ENCODE measurements at places on chromosomes 7 and 10. TPM values are rescaled to one million over a fixed set of nuclear protein-coding genes. Genes with fewer than 3 reads are reported as not detected.

CXCL12 gene
- 2.9 TPM for total RNA-seq

TNS3 gene
- 13.6 TPM for total RNA-seq

ELMO1 gene
- 109 TPM for total RNA-seq

C10orf120 gene
- total RNA-seq, result not detected

ACSM6 gene
- total RNA-seq, result not detected
